ENCODE measurements at places on chromosomes 3 and 15.

DNA sequence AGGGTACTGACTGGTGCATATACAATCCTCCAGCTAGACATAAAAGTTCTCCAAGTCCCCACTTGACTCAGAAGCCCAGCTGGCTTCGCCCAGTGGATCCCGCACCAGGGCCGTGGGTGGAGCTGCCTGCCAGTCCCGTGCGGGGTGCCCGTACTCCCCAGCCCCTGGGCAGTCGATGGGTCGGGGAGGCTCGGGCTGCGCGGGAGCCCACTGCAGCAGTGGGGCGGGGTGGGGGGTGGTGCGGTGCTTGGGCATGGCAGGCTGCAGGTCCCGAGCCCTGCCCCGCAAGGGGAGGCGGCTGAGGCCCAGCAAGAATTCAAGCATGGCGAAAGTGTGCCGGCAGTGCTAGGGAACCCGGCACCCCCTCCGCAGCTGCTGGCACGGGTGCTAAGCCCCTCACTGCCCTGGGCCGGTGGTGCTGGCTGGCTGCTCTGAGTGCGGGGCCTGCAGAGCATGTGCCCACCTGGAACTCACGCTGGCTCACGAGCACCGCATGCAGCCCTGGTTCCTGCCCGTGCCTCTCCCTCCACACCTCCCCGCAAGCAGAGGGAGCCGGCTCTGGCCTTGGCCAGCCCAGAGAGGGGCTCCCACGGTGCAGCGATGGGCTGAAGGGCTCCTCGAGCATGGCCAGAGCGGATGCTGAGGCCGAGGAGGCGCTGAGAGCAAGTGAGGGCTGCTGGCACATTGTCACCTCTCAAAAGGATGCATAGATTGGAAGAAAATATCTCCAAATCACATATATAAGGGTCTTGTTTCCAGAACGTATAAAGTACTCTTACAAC is 68.3 kb upstream of the PIK3R4 start:
- no peak for DNase-seq

DNA sequence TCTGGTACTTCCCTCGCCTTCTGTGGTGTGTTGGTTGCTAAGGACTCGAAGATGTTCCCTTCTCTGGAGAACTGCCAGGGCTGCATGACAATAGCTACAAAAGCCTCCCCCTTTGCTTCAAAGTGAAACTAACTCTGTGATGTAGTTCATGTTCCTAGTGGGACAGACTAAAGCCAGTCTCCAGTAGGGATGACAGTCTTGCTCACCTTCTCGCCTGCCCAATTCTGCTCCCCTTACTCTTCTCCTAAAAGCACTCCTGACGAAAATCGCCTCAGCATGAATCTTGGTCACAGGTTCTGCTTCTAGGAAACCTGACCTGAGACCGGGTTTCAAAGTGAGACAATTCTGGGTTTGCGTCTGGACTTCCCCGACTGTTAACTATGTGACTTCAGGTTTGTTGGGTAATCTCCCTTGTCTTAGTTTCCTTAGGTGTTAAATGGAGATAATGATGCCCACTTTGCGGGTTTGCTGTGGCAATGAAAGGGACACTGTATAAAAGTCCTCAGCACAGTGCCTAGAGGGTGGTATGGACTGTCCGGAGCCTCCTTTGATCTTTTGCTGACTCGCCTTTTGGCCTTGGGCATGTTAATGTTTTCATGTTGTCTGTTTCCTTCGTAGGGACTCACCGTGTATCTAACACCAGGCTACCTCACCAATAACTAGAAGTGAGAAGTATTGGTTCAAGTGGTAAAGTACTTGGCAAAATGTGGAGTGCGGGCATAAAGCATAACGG is 24.9 kb upstream of the THRB start:
- DNase-seq = no peak

- DNase-seq = no peak
Measured at GRCh38 chr3:70342149-70342548, 29.7 kb upstream of the MDFIC2 start.

GRCh38 chr15:75891895-75892294 is 11.8 kb upstream of the FBXO22 start:
- DNase-seq = no peak

DNA sequence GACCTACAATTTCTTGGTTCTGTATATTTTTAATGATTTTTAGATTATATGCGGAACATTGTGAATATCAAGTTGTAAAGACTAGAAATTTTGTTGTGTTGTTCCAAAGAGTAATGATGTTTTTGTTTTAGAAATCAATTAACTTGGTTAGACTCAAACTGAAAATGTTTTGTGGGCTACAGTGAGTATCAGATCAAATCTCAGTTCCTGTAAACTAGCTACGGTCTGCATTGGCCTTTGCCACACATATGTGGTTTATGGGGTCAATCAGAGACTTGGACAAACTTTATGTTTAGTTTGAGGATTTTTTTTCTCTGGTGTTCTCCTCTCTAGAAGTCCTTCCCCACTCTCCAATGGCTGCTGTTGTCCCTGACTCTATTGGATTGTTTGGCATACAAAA is 308.0 kb upstream of the THRB start:
- no peak for DNase-seq

GRCh38 chr3:66655044-66655443 is 154.2 kb upstream of the LRIG1 start:
- DNase-seq = no peak

GRCh38 chr15:23472678-23473077 is 25.6 kb upstream of the GOLGA6L2 start:
- no peak for DNase-seq

- DNase-seq = no peak
Measured at GRCh38 chr3:15154326-15154725, 51.7 kb upstream of the CAPN7 start.

- DNase-seq = no peak
Measured at GRCh38 chr3:147538034-147538433, 128.9 kb downstream of the ZIC1 start.

GRCh38 chr3:159200176-159200575 is 398.3 kb downstream of the MFSD1 start:
- DNase-seq = peak; percentile 49

DNA sequence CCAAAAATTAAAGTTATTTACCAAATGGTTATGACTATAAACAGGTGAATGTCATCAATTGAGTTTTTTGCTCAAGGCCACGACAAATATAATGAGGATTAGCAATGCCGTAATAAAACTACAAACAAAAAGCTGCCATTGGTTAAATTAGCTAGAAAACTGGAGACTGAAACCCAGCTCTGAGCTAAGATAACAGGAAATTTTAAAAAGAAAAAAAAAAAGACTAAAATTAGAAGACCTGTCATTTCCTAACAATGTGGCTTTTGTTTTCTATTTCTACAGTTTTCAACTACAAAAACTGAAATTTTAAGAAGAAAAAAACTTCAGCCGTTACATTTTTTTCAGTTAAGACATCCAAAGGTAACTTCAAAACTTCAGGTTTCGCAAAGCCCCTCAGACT is 9.7 kb downstream of the SLC12A6 start:
- no peak for DNase-seq

Data from HCT116 (cell line).